Metanephros (tissue), 2 donors: ENCODE measurements at places on chromosomes 12 and 14. TPM values are rescaled to one million over a fixed set of nuclear protein-coding genes. Genes with fewer than 3 reads are reported as not detected.

KRT83 gene
- not detected for total RNA-seq

MSRB3 gene
- 28.9 TPM for total RNA-seq

TAS2R50 gene
- total RNA-seq: 7.0 TPM

TAS2R46 gene
- total RNA-seq: 6.7 TPM

APPL2 gene
- 58.4 TPM for total RNA-seq

IFNG-AS1 gene
- total RNA-seq: 0.70 TPM

MYO1A gene
- 0.64 TPM for total RNA-seq

KLRB1 gene
- 1.8 TPM for total RNA-seq

SERPINA4 gene
- 1.4 TPM for total RNA-seq

RDH16 gene
- 1.1 TPM for total RNA-seq

ARG2 gene
- 42.2 TPM for total RNA-seq

P2RX2 gene
- 1.5 TPM for total RNA-seq

FGF23 gene
- total RNA-seq: 0.06 TPM

SBNO1 gene
- total RNA-seq: 18.9 TPM

COX8C gene
- not detected for total RNA-seq

INHBC gene
- 0.41 TPM for total RNA-seq

CYP46A1 gene
- 2.3 TPM for total RNA-seq

AMN gene
- 33.7 TPM for total RNA-seq

CCDC175 gene
- 1.5 TPM for total RNA-seq

PUS1 gene
- total RNA-seq: 14.7 TPM

FAM186B gene
- 0.47 TPM for total RNA-seq

CCDC177 gene
- not detected for total RNA-seq

CDK4 gene
- total RNA-seq: 87.5 TPM

STON2 gene
- total RNA-seq: 93.1 TPM

OR4E2 gene
- total RNA-seq: not detected

TAS2R43 gene
- total RNA-seq: 10.3 TPM

GAS2L3 gene
- total RNA-seq: 18.5 TPM

PALS1 gene
- 82.5 TPM for total RNA-seq

LRTM2 gene
- total RNA-seq: 0.35 TPM

BHLHE41 gene
- total RNA-seq: 1.8 TPM

MYL2 gene
- total RNA-seq: 8.3 TPM

HRK gene
- total RNA-seq: 0.29 TPM

KRT74 gene
- total RNA-seq: not detected

DHRS4L2 gene
- 23.4 TPM for total RNA-seq
